ENCODE measurements at places on chromosomes 1 and 21. TPM values are rescaled to one million over a fixed set of nuclear protein-coding genes. Genes with fewer than 3 reads are reported as not detected.

Gene FAM177B
- not detected for total RNA-seq

Gene DAB1
- total RNA-seq: 93.9 TPM

Gene BRDT
- total RNA-seq: not detected

Gene HSPB7
- total RNA-seq: not detected

Gene RERE
- total RNA-seq: 534 TPM

Gene ECM1
- total RNA-seq: 2.8 TPM

Gene TMEM39B
- 7.8 TPM for total RNA-seq

Gene RPTN
- total RNA-seq: not detected

Gene NEXN
- 0.94 TPM for total RNA-seq

Gene PSEN2
- total RNA-seq: 30.4 TPM

Gene TMIGD3
- total RNA-seq: 1.3 TPM

Gene TDRD5
- 1.9 TPM for total RNA-seq

Gene SLC6A17
- total RNA-seq: 27.2 TPM

Gene MARK1
- total RNA-seq: 95.8 TPM

Gene DCST2
- total RNA-seq: not detected

Gene AUNIP
- total RNA-seq: 1.3 TPM

Gene TNNT2
- total RNA-seq: not detected

Gene SUCO
- total RNA-seq: 94.8 TPM

Gene BATF3
- 5.3 TPM for total RNA-seq

Gene MEX3A
- 69.5 TPM for total RNA-seq

Gene DNAH14
- total RNA-seq: 19.1 TPM

Gene PDXK
- 39.8 TPM for total RNA-seq

Gene OXCT2
- 0.31 TPM for total RNA-seq
